ENCODE measurements at places on chromosomes 7 and 10.

GRCh38 chr7:20019757-20020432 is 197.3 kb downstream of the MACC1 start:
- DNase-seq: no peak

DNA sequence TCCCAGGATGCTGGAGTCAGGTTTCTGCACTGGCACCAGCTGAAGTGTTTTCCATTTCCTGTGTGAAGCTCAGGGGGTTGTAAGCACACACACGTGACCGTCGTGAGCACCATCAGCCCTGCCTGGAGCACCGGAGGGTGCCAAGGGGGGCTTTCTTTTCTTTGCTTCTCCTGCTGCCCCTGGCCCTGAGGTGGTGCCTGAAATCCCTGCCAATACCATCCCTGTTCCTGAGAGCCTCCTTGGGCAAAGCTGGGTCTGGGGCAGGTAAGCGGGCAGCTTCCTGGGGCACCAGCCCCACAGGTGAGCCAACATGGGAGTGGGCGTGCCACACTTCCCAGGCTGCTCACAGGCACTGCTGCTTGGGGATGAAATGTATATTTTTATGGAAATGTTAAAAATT is 593.6 kb downstream of the DNAJB6 start:
- DNase-seq: no peak

GRCh38 chr7:126529833-126530232 is 722.9 kb downstream of the GRM8 start:
- DNase-seq: no peak

- DNase-seq: no peak
Observed at GRCh38 chr10:110563132-110563531, 4.4 kb upstream of the SMC3 start.

- peak; percentile 60 for DNase-seq
Observed at GRCh38 chr7:70698219-70698832, 433.6 kb upstream of the GALNT17 start.

- DNase-seq: no peak
Observed at GRCh38 chr10:3525832-3526449, 259.1 kb downstream of the KLF6 start.

Data from renal pelvis (tissue), 12 donors.